AML-193 (cell line): ENCODE measurements at places on chromosomes 16 and 17.
A peak's percentile ranks its signal among the peaks of the same experiment; 100 is the strongest.

DNA sequence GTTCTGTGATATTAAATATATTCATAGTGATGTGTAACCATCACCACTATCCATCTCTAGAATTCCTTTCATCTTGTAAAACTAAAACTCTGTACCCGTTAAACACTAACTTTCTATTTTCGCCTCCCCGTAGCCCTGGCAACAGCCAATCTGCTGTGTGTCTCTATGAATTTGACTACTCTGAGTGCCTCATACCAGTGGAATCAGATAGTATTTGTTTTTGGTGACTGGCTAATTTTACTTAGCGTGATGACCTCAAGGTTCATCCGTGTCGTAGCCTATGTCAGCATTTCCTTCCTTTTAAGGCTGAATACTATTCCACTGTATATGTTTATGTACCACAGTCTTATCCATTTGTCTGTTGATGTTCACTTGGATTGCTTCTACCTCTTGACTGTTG is 18.2 kb downstream of the CHD9 start:
- no peak for DNase-seq

- no peak for DNase-seq
Measured at GRCh38 chr17:55743103-55743679, 7.7 kb upstream of the PCTP start.

DNA sequence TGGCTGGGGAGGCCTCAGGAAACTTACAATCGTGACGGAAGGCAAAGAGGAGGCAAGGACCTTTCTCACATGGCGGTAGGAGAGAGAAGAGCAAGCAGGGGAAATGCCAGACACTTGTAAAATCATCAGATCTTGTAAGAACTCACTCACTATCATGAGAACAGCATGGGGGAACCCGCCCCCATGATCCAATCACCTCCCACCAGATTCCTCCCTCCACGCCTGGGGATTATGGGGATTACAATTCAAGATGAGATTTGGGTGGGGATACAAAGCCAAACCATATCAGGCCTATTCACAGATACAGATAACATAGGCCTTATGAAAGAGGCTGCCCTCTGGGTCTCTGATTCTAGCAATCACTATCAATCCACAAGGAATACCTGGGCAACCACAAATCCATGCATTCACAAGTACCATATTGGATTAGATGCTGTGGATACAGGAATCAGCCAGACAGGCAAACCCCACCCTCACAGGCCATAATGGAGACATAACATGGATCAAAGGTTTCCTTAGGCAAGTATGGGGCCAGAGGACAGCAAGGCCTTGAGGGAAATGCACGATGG is 284.9 kb downstream of the SOX9 start:
- DNase-seq = no peak

DNA sequence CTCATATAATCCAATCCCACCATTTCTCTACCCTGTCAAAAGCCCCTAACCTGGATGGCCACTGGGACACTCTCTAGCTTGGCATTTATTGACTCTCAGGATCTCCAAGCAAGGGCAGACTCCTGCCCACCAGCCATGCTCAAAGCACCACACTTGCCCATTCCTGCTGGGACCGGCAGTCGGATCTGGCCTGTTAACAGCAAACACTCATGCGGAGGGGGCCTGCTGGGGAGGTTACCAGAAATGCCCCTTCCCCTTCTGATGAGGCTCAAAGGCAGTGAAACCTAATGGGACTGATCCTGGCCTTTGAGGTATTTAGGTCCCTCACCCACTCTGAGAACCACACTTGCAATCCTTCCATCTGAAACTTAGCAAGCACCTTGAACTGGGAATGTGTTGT is 6.5 kb upstream of the CCL1 start:
- no peak for DNase-seq

DNA sequence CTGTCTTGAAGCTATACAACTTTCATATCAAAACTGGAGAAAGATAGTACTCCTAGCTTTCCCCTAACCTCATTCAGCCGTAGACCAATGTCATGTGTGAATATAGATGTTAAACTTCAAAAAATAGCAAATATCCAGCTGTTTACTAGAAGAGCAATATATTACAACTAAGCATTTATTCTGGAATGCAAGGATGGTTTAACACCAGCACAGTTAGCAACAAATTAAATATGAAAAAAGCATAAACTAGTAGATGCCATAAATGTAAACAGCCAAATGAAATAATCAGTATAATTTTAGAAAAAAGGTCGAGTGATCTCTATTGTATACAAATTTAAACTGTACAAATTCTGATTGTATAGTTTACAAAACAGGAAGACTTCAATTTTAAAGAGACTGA is 59.7 kb downstream of the SDR42E1 start:
- DNase-seq = no peak

DNA sequence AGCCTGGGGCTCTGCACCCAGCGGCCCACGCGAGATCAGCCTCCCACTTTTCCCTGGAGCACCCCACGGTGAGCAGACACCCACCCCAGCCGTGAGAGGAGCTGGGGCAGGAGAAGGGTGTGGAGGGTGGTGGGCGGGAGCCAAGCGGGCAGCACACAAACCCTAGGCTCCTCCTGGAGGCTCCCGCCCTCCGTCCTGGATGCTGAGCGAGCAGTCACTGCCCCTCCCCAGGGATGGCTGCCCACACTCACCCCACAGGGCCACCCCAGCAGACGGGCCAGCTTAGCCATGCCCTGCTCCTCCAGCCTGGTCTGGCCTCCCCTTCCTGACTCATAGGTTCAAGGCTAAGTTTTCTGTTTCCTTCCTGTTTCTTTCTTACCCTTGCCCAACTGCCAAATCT is 15.7 kb upstream of the ABCC3 start:
- DNase-seq = peak; percentile 78
